Natural killer cell (primary cell): ENCODE measurements at places on chromosomes 1 and 21. TPM values are rescaled to one million over a fixed set of nuclear protein-coding genes. Genes with fewer than 3 reads are reported as not detected.

Gene RAVER2
- 0.82 TPM for total RNA-seq

DNA sequence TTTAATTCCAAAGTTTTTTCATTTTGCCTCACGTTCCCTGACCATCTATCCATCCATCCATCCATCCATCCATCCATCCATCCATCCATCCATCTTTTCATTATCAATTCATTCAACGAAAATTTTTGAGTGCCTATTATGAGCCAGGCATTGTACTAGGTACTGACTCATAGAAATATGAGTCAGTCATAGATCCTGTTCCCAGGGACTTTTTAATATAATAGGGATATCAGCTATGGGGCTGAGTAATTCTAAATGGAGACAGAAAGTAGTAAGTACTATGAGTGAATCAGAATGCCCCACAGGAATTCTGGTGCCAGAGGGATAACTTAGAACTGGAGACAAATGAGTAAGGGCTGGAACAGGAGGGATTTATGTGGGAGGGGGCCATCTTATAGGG is 49.8 kb upstream of the GNG12 start:
- no peak for DNase-seq

Gene S100A2
- not detected for total RNA-seq

DNA sequence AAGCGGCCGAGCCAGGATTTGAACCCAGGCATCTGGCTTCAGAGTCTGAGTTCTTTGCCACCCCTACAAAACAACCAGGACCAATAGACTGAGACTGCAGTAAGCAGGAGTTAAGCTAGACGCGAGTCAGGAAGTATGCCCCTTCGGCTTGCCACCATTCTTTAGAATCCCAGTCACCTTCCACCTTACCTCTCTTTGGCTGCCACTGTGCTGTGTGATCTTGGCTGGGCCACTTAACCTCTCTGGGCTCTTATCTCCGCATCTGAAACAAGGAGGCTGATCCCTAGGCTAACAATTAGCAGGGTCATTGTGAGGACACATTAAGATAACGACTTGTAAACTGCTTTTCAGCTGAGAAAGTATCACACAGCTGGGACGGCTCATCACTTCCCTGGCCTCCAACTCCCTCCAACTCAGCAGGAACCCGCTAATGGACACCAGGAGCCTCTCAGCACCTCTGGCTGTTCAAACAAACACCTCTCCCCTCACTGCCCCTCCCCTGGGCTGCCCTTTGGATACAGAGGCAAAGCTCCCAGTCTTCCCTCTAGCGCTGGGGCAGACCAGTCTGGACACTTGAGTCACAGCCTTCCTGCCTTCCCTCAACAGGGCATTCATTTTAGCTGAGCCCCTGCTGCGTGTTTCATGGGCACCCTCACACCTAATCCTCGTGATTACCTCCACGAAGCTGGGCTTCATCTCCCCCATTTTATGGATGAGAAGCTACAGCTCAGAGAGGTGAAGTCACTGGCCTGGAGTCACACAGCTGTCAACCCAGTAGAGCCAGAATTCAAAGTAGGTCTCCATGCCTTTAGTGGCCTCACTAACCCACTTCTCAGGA is 83.2 kb downstream of the CAMK2N1 start:
- DNase-seq: no peak
